ENCODE measurements at places on chromosomes 6 and 20. TPM values are rescaled to one million over a fixed set of nuclear protein-coding genes. Genes with fewer than 3 reads are reported as not detected.

DNA sequence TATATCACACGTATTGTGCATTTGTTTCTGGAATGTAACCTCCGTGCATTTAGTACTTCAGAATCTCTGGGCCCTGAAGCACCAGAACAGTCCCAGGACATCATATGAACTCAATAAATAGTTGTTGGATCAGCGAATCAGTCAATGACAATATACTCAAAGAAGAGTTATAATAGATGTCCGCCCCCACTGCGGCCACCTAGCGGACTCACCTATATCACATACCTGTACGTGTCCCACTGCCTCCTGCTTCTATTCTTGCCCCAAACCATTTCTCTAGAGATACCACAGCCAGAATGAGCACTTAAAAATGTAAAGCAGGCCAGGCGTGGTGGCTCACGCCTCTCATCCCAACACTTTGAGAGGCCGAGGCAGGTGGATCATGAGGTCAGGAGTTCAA is 73.9 kb downstream of the DCDC2 start:
- DNase-seq = no peak
- H3K27ac ChIP-seq = peak overlapping the region; percentile 26
- peaks cover 13% of the 10 kb centered on the region for H3K4me1 ChIP-seq
- no peaks in the 10 kb centered on the region for H3K36me3 ChIP-seq
- no peak overlapping the region for H3K4me3 ChIP-seq

DNA sequence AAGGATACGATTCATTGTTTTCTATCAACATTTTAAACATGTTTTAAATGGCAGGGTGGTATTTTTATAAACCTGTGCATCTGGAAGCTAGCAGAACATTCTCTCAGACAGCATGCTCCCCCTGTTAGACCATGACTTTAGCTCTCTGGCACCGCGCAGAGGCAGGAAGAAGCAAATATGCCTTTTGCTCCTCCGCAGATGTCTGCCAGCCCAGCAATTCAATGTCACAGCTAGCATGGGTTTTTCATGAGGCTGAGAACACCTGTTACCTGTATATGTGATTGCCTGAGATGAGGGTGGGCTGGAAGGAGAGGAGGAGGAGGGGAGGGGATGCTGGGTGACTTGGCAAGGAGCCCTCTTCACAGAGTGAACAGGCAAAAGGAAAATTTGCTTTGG is 6.7 kb downstream of the MTCH1 start:
- peak; percentile 84 for DNase-seq
- H3K27me3 ChIP-seq = no peaks in the 10 kb centered on the region
- no peak overlapping the region for H3K4me3 ChIP-seq
- H3K27ac ChIP-seq = no peak overlapping the region
- peaks cover 58% of the 10 kb centered on the region for H3K36me3 ChIP-seq
- H3K4me1 ChIP-seq = peaks cover 24% of the 10 kb centered on the region

- no peak for DNase-seq
- H3K4me1 ChIP-seq = peaks cover 7% of the 10 kb centered on the region
- H3K27ac ChIP-seq = peak overlapping the region; percentile 57
Observed at GRCh38 chr6:164749221-164750064, 560.0 kb downstream of the C6orf118 start.

DNA sequence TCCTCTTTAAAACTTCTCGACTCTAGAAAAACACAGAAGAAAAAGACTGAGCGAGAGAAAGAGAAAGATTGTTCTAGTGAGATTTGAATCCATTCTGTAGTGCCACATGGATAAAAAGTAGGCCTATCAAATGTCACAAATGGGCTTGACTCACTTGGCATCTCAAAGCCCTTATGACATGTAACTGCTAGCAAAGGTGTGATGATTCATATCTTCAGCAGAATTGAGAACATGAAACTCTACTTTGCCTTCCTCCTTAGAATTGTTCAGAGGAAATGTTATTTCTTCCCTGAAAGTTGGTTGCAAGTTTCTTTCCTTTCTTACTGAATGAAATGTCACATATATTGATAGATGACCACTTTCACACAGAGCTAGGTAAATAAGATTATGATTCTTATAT is 40.4 kb upstream of the DUSP22 start:
- H3K4me3 ChIP-seq = no peak overlapping the region
- H3K36me3 ChIP-seq = no peaks in the 10 kb centered on the region

- H3K27ac ChIP-seq = no peak overlapping the region
- DNase-seq = no peak
- H3K4me3 ChIP-seq = peak overlapping the region; percentile 80
- no peaks in the 10 kb centered on the region for H3K27me3 ChIP-seq
Observed at GRCh38 chr6:30260036-30260504, 46.9 kb upstream of the TRIM26 start.

- no peak overlapping the region for H3K27ac ChIP-seq
- no peaks in the 10 kb centered on the region for H3K27me3 ChIP-seq
- H3K36me3 ChIP-seq = no peaks in the 10 kb centered on the region
- H3K4me1 ChIP-seq = no peaks in the 10 kb centered on the region
Observed at GRCh38 chr6:112439010-112439409, 91.9 kb downstream of the RFPL4B start.

The RBCK1 gene
- total RNA-seq = 22.5 TPM

The RHAG gene
- total RNA-seq = 11.0 TPM

The AIG1 gene
- 68.8 TPM for total RNA-seq

The GPR6 gene
- total RNA-seq = 0.22 TPM

The HLA-F gene
- total RNA-seq = 12.7 TPM

The ALDH5A1 gene
- 22.4 TPM for total RNA-seq
